ENCODE measurements at places on chromosomes 5 and 9. TPM values are rescaled to one million over a fixed set of nuclear protein-coding genes. Genes with fewer than 3 reads are reported as not detected.

DNA sequence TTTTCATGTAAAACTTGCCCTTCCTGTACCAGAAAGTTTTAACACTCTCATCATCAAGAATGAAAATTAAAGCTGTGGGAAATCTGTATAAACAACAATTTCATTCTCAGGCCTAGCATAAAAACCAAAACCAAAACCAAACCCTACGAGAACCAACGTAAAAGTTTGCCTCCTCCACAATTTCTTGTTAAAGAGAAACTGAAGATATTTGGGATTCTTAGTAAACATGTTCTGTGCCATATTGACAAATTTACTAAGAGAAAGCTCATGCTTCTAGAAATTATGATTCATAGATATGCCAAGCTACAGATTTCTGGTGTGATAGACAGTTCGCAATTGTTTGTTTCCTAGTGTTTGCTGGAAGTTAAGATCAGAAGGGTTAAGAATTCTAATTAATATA, 801.0 kb upstream of the NUDT12 start:
- no peak for DNase-seq

DNA sequence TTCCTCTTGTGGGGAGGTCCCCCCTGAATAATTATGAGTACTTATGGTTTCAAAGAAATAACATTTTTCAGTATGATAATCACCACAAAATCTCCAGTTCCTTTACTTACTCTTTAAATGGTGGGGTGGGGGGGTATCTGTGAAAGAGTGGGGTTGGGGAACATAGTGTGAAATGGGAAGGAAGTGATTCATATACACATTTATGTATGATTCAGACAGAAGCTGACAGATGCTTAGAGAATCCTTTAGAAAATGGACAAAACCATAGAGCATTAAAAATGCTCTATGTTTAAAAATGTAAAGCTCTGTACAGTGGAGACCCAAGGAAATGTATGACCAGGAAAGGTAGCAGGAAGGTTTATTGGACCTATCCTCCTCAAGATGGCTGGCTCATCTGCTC, 267.5 kb upstream of the GRIA1 start:
- no peak for DNase-seq

DNA sequence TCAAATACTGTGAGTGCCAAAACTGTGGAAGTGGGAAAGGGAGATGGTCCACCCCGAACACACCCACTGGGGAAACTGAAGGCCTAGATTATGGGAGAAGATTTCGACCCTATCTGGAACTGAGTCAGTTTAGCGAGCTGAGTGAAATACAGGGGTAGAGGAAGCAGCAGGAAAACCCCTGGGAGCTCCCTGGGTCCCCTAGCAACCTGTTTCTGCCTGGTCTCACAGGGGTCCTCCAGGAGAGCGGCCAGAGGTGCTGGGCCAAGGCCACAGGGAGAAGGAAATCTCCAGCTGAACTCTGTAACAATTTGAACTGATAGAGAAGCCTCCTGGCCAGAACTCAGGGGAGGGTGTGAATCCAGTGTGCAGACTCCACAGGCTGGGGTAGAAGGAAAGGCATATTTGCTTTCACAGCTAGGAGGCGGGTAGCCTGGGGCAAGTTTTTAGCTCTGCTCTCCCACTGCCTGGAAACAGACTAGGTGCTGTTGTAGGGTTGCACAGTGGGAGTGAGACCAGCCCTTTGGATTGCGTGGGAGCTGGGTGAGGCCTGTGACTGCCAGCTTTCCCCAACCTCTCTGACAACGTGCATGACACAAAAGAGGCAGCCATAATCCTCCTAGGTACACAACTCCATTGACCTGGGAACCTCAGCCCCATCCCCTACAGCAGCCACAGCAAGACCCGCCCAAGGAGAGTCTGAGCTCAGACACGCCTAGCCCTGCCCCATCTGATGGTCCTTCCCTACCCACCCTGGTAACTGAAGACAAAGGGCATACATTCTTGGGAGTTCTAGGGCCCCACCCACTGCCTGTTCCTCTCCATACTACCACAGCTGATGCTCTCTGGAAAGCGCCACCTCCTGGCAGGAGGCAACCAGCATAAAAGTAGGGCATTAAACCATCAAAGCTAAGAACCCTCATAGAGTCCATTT, 78.8 kb upstream of the GPBP1 start:
- DNase-seq = no peak

GRCh38 chr9:134521817-134522501, 119.6 kb upstream of the COL5A1 start:
- DNase-seq = no peak

The PLAC8L1 gene
- total RNA-seq = not detected

All from IMR-90 (cell line).